ENCODE measurements at places on chromosomes 1 and 21. TPM values are rescaled to one million over a fixed set of nuclear protein-coding genes. Genes with fewer than 3 reads are reported as not detected.

Gene VWA5B1
- 0.31 TPM for total RNA-seq

DNA sequence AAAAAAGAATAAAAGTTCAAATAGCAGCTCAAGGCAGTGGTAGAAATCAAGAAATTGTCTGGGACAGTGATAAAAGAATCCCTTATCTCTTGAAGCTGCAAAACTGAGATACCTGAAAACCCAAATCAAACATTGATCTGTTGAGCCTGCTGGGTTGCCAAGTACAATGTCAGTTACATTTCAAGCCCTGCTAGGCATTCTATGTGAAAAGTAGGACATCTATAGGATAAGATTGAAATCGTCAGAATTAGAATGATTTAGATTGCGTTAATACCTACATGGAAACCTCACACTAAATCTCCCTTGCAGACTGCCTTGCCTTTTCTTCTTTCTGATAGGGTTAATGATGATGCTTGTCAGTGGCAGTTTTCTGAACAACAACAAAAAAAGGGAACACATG, 1684.4 kb upstream of the B3GALT2 start:
- no peak for DNase-seq

Gene FAM151A
- not detected for total RNA-seq

Gene HRNR
- not detected for total RNA-seq

Gene TAL1
- total RNA-seq, result 3.6 TPM

Gene RXRG
- 43.3 TPM for total RNA-seq

GRCh38 chr21:38810826-38811164, 5.1 kb downstream of the ETS2 start:
- DNase-seq, result no peak

- DNase-seq, result peak; percentile 78
Observed at GRCh38 chr1:6127587-6128163, 52.4 kb downstream of the CHD5 start.

- DNase-seq, result peak; percentile 60
Observed at GRCh38 chr1:116268211-116268610, 104.8 kb upstream of the ATP1A1 start.

Gene SYNC
- 71.8 TPM for total RNA-seq

DNA sequence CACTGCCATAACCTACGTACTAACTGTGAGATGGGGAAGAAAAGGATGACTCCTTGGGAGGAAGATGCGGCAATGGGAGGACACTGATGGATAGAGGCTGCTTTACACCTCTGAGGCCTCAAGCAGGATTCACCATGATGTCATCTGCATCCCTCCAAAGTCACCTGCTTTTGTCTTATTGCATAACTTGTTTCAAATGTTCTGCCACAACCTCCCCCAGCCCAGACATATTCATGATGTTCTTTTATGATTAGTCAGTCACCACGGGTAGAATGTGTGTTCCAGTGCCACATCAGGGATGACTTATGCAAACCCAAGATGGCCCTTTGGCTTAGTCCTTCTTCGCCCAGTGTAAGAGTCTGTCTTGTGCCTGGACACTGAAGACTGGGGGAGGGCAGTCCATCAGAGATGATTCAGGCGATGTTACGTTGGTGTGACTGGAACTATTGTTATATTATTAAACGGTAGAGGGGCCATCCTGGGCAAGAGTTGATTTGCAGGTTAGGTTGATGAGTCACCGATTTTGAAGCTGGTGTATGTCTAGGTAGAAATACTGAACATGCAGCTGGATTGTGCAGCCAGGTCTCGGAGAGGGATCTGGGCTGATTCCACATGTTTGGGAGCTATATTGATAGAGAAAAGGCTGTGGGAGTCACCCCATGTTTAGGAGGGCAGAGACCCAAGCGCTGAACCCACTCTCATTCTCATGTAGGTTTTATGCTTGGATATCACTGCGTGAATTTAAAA, 32.6 kb downstream of the RYR2 start:
- DNase-seq, result no peak

Gene DIP2A
- total RNA-seq, result 36.1 TPM

Gene GNG4
- 0.51 TPM for total RNA-seq

- DNase-seq, result no peak
Observed at GRCh38 chr1:219367496-219367895, 193.8 kb downstream of the LYPLAL1 start.

GRCh38 chr1:6473974-6474814, 8.2 kb upstream of the TNFRSF25 start:
- DNase-seq, result no peak

Gene CDC20
- total RNA-seq, result 14.1 TPM

DNA sequence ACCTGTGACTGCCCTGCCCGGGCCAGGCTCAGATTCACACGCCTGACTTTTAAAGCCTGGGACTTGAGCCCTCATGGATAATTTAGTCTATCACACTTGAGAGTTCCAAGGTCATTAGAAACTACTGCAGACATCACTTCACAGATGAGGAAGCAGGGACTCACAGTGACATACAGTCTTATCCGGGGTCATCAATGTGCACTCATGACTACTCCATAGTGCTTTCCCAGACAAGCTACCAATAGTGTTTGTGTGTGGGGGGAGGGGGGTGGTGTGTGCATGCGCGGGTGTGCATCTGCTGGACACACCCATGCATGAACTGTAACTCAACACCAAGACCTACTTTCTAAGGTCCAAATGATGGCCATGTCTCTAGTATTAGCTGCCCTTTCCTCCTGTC, 16.1 kb upstream of the SLC5A9 start:
- no peak for DNase-seq

- DNase-seq, result no peak
Observed at GRCh38 chr1:227066999-227067398, 126.9 kb downstream of the COQ8A start.

DNA sequence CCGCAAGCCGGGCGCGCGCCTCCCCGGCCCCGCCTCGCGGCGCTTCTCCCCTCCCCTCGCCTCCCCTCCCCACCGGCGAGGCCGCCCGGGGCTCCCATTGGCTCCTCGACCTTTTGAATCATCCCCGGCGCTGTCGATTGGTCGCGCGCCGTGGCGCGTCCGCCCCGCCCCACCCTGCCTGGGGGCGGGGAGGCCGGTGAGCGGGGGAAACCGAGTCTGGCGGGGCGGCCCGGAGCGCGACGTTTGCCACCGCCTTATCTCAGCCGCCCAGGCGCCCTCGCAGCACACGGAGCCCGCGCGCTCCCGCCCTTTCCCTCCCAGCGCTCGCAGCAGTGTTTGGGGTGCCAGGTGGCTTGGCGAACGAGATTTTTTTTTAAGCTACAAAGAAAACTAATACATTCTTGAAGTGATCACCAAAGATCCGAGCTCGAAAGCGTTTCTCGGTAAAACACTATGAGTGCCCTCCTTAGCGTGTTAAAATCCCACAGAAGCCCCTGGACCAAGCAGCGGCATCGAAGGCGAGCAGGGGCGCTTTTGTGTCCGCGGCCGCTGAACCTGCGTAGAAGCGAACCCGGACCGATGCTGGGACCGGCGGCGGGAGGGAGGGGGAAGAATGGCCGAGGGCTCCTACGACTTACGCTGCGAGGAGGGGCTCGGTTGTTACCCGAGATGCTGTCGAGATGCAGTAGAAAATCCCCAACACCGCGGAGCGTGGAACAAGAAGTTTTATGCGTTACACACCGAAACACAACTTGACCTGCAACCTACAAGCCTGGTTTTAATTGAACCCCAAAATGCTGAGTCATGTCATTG, 436 bp upstream of the LBR start:
- peak; percentile 96 for DNase-seq

Gene MMP23B
- total RNA-seq, result 18.1 TPM

- no peak for DNase-seq
Observed at GRCh38 chr1:3602375-3602774, 8.9 kb downstream of the MEGF6 start.

- no peak for DNase-seq
Observed at GRCh38 chr1:28759257-28759656, 22.5 kb downstream of the YTHDF2 start.

Gene PTPRU
- total RNA-seq, result 42.5 TPM

DNA sequence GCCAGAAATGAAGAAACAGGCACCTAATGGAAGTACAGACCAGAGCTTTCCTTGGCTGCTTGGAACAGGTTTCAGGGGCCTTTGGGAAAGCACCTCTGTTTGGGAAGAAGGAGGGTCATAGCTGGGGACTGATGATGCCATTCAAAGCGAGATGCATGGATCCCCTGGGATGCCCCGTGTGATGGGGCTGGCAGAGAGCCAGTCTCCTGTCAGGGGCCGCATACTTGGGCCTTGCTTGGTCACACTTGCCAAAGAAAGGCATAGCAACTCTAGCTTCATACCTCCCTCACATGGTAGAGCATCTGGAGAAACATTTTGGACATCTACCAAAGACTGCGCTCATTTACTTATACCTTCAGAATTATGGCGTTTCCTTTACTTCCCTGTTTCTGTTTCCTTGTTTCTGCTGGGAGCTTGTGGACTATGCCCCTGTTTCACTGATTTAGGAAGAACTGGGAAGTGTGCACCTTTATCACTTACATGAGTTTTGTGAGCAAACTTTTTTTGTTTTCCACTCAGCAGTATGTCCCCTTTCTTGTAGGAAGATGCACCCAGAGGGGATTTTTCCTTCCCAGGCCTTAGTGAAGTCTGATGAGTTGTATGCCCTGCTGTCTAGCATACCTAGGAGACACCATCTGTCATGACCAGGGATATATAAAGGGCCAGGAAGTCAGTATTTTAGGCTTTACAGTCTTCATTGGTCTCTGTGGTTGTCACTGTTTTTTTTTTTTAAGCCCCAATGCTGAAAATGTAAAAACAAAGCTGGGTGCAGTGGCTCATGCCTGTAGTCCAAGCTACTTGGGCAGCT, 19.8 kb upstream of the ST3GAL3 start:
- DNase-seq, result no peak

DNA sequence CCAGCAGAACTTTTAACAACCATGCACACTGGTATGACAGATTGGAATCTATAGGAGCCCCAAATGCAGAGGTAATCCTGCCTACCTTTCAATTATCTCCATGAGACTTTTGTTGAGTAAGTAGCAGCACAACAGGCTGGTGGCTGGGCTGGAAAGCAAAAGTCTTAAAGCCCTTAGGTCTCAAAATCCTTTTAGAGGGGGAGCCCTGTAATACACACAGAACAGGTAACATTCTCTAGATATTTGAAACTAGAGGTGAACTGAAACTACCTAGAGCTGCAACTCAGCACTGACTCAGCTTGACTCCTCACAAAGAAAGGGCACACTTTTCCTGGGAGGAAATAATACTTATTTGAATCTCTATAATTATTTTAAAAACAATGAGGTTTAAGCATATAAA, 71.5 kb downstream of the CLCA4 start:
- DNase-seq, result no peak

DNA sequence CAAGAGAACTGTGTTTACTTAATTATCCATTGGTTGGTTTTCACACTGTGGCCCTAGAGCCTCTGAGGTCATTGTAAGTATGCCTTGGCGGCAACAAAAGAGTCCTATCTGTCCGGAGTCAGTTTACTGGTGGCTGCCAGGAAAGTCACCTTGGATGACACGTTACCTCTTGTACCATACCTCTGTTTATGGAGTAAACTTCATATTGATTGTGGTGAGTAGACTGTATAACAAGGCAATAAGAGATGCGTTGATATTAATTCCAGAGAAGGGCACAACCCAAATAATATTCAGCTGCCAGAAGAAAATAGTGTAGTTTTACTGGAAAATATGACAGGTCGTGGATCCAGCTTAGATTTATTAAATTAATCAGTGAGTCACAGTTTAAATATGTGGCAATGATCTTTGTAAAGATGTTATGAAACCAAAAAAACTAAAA, 20.4 kb upstream of the KIF14 start:
- no peak for DNase-seq

GRCh38 chr1:94713472-94714141, 106.5 kb upstream of the SLC44A3 start:
- peak; percentile 54 for DNase-seq

Gene RGS1
- 31.6 TPM for total RNA-seq

- DNase-seq, result no peak
Observed at GRCh38 chr1:11925938-11926292, 312 bp downstream of the KIAA2013 start.

Gene LCE1F
- not detected for total RNA-seq

DNA sequence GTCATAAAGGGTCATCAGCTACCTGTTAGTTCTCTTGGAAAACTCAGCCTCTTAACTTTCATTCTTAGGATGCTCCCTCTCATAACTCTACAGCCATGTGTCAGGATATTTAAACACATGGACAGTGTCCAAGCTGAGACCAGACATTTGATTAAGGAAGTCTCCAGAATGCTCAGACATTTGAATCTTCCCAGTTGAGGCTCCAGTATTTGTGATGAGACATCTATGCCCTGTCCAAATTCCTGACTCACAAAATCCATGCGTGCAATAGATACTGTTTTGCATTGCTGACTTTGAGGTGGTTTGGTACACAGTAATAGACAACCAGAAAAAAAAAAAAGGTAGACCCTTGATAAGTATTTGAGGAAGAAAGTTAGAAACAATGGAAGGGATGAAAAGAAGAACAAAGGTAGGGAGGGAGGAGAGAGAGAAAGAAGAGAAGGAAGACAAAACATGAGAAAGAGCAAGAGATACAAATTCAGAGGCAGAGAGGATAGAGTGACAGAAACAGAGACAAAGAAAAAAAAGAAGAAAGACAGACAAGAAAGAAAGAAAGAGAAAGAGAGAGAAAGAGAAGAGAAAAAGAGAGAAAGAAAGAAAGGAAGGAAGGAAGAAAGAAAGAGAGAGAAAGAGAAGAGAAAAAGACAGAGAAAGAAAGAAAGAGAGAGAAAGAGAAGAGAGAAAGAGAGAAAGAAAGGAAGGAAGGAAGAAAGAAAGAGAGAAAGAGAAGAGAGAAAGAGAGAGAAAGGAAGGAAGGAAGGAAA, 275.5 kb upstream of the PRMT6 start:
- no peak for DNase-seq

GRCh38 chr1:60255565-60255964, 182.0 kb upstream of the C1orf87 start:
- DNase-seq, result no peak

- peak; percentile 55 for DNase-seq
Observed at GRCh38 chr1:155003766-155004351, 1.3 kb downstream of the ZBTB7B start.

Gene CHI3L1
- 1.3 TPM for total RNA-seq

GRCh38 chr1:36137776-36138175, 11.5 kb downstream of the TRAPPC3 start:
- no peak for DNase-seq

- no peak for DNase-seq
Observed at GRCh38 chr1:232675260-232675659, 45.3 kb upstream of the SIPA1L2 start.

GRCh38 chr1:244854166-244854565, 10.2 kb downstream of the HNRNPU start:
- no peak for DNase-seq

- DNase-seq, result no peak
Observed at GRCh38 chr1:41708332-41708731, 210.4 kb downstream of the HIVEP3 start.

DNA sequence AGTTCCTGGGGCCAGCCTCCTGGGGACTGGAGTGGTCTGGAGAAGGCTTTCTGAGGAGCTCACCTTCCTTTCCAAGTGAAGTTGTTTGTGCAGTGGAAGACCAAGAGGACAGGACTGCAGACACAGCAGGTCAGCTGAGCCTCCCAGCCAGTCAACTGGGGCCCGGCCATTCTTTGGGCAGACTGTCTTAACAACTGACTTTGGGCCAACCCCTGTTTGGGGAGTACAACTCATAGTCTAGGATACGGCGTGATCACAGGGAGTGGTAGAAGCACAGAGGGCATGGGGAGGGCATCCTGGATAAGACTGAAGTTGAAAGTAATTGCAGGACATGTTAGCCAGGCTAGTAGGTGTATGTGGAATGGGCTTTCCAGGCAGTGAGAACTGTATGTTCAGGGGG, 50.3 kb downstream of the PGM1 start:
- no peak for DNase-seq

GRCh38 chr1:95742591-95743089, 508.6 kb downstream of the RWDD3 start:
- DNase-seq, result peak; percentile 11

Data from tongue (tissue), 3 donors.